ENCODE measurements at places on chromosomes 7 and 10.
A peak's percentile ranks its signal among the peaks of the same experiment; 100 is the strongest.

- DNase-seq, result no peak
Measured at GRCh38 chr10:109969760-109970346, 37.9 kb upstream of the ADD3 start.

- no peak for DNase-seq
Measured at GRCh38 chr7:22921386-22922086, 92.4 kb downstream of the HYCC1 start.

DNA sequence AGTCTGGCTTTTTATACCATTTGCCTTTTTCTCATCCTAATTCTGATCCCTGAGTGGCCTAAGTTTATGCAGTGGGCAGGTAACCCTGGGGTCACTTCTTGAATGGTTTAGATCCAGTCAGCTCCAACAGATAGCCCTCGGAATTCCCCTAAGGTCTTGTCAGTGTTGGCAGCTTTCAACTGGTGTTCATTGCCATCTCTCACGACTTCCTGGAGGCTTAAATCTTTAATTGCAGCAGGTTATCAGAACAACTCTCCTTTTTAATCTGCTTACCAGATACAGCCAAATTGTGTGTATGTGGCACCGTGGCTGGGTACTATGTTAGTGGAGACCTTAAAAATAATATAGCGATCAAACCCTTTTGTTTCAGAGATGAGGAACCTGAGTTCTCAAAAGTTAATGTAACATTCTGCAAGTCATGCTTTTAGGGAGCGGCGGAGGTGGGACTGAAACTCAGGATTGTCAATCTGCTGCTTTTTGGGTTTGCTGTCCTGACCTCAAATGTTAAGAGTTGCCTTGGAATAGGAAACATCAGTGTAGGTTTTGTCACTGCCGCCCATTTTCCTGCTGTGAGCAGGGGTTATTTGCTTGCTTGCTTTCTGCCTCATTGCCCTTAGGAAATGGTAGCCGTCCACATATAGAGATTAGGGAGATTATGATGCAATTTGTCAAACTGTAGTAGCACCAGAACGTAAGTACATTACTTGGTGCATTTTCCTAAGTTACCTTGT is 818 bp downstream of the DLD start:
- DNase-seq, result no peak

GRCh38 chr10:58909881-58910280 is 266.6 kb upstream of the PHYHIPL start:
- no peak for DNase-seq

GRCh38 chr10:1315178-1315577 is 259.0 kb downstream of the WDR37 start:
- no peak for DNase-seq

DNA sequence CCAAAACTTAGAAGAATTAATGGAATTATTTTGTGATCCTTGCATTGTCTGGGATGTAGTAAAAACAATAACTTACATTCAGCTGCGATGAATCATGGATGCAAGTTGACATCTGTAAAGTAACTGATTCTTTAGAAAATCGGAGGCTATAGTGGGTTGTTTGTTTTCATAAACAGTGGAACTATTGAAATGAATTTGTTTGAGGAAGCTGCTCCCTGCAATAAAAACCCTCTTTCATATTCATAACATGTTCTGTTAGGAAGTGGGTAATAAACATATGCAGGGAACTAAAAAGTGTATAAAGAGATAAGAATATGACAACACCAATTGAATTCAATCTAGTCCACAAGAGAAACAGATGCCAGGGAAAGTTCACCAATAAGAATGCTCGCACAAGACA is 53.6 kb downstream of the AGMO start:
- no peak for DNase-seq

- no peak for DNase-seq
Measured at GRCh38 chr10:89589101-89589720, 53.8 kb upstream of the SLC16A12 start.

DNA sequence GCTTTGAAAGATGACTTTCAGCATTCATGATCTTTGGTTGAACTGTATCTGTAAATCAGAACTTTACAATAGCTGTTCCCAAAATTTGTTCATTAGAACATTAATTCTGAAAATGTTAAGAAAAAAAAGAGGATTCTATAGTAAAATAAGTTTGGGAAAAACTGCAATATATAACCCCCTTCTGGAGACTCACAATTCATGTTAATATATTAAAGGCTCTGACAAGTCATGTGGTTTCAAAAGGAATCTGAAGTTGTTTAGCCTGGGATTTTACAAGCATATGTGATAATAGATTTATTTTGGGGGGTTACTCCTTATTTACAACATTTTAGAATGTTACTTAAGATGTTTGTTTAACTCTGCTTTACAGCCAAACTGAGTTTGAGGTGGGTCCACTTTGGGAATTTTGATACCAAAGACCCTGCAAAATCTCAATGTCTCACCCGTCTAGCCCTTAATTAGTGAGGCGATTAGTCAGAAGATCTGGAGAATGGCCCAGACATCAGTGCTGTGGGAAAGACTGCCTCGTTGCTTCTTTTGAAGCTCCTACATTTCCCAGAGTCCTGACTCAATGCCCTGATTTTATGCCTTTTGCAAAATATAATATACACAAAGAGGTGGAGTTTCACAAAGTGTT is 40.0 kb downstream of the CDK1 start:
- no peak for DNase-seq

DNA sequence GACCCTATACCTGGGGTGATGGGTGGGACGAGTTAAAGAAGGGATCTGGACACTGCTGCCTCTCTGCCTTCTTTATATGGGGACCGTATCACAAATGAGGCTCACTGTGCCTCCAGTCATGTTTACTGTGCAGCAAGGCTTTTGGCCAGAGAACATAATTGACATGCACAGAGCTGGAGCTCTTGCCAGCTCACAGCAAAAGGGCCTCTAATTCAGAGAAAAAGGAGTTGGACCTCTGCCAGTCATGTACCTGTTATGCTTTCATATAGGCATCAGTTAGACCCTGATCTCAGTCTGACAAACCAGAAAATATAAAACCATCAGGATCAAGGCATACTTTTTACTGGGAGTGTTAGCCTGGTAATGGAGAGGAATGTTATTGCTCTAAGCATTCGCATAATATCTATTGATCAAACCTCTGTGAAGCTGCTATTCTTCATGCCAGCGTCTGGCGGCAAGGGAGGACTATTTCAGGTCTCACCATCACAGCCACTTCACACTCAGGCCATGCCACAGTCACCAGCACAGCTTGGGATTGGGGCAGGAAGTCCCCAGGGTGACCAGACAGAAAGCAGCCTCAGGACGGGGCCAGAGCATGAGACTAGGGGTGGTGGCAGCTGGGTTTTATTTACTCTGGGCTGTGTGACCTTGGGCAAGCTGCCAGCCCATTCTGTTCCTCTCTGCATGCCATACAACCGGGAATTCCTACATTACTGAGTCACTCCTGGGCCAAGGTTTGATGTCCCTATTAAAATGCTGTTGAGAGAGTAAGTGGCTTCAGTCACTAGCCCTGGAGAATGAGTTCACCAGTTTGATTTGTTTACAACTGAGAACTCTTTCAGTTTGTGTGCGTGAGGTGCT is 90.1 kb downstream of the NPSR1 start:
- DNase-seq, result no peak

DNA sequence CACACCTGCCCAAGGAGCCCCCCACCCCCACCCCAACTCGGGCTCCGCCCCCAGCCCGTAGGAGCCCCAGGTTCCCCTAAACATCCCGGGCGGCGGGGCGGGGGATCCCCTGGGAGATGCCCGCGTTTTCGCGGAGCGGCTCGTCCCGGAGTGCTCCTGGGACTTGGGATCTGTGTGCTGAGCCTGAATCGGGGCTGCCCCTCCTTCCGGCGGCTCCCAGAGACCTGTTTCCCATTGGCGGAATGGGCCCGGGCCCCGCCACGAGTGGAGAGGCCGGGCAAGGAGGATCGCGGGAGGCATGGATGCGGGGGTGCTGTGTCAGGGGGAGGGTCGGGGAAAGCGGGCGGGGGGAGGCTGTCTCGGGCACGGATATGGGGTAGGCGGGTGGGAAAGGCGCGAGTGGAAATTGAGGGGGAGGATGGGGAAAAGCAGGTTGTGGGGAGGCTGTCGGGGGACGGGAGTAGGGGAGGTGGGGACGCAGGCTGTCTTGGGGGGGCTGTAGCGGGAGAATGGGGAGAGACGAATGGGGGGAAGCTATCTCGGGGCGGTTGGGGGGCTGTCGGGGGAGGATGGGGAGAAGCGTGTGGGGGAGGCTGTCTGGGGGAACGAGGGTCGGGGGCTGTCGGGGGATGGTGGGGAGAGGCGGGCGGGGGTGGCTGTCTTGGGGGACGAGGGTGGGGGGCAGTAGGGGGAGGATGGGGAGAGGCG is 572 bp upstream of the BHLHA15 start:
- DNase-seq, result no peak

DNA sequence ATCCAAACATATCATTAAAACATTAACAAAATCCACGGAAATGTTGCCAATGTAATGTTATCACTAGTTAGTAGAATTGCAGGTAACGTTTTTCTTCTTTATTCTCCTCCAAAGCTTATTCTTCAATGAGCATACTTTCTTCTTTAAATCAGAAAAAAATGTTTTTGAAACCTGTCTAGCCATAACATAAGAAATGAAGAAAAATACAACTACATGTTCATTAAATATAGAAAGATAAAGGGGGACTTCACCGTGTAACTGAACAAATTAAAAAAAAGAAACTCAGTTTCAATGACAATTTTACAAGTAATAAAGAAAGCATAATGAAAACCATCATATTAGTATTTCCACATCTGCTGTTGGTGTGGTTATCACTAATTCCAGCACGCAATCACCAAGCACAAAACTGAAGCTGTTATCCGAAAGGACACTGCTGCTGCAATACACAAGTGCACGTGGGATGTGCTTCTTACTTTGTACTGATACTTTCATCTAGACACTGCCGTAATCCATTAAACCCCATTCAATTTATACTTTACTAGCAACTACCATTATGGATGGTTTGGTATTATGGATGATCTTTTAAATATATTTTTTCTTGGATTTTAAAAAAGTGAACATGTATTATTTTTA is 9.6 kb downstream of the ESYT2 start:
- DNase-seq, result no peak

DNA sequence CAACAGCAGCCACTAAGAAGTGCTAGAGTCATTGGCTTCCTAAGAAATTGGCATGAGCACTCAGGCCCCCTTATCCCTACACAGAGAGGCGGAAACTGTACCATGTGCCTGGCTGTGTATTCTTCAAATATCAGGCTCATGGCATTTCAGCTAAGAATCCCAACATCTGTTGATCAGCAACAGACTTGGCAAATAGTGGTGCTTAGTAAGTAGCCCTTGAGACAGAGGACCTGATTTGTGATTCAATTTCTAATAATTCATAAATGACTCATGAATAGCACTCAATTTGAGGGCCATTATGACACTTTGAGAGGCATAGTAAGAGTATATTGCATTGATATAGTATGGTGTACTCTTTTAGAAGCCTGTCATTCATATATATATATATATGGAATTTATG is 309.1 kb downstream of the LRMDA start:
- no peak for DNase-seq

GRCh38 chr10:68221196-68221595 is 10.7 kb downstream of the ATOH7 start:
- no peak for DNase-seq

GRCh38 chr10:112213836-112214235 is 30.3 kb upstream of the GPAM start:
- no peak for DNase-seq

DNA sequence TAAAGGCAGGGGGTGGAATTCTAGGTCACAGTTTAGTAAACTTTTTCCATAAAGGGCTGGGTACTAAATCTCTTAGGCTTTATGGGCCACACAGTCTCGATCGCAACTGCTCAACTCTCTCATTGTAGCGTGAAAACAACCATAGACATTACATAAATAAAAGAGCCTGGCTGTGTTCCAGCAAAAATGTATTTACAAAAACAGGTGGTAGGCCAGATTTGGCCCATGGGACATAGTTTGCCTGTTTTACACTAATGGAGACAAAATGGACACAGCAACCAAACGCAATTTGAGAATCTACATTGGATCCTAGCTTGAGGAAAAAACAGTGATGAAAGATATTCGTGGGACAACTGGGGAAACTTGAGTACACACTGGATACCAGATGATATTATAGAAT is 23.2 kb upstream of the MALSU1 start:
- no peak for DNase-seq

DNA sequence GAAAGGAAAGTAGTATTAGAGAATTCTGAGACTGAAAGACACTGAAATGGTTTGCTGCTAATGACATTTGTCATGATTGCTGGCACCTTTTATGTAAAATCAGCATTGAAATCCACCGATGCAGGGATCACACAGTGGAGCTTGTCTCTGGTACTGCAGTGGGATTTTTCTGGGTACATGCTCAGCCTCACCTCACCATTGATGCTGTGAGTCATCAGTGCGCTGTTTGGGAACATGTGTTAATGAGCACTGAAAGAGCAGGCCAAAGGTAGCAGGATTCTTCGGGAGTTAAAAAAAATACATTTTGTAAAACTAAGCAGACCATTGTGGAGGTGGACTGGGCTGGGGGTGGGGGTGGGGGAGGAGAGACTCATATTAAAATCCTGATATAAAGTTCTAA is 174.9 kb downstream of the CREB5 start:
- DNase-seq, result no peak

GRCh38 chr10:123554656-123555055 is 111.5 kb upstream of the GPR26 start:
- DNase-seq, result no peak

DNA sequence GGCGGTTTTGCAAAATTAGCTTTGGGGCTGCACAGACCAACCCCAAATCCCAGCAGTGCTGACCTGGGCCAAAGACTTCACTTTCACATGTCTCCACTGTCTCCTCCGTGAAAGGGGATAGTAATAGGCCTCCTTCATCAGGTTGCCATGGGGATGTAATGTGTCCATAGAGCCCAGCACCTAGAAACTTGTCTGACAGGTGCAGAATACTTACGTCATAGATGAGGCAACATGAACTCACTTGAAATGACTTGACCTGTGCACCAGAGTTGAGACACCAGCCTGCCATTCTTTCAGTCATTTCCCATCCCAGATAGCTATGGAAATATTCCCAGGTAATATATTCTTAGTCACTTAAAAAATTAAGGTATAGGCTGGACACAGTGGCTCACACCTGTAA is 94.2 kb downstream of the INSYN2A start:
- no peak for DNase-seq

DNA sequence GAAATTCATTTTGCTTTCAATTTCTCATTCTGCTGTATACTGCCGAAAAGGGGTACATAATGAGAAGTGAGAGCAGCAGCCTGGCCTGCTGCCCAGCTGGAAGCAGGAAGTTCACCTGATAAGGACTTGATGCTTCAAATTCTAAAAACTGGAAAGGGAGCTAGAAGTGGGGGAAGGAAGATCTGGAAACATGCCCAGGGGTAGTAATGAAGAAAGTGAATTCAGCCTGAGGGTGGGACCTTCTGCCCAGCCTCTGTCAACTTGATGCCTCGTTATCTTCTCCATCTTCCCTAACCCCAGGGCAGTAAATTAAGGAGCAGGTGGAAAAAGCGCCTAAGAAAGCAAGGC is 69.4 kb downstream of the ARMH3 start:
- peak; percentile 75 for DNase-seq

Measured in GM12865 (cell line).